Bronchus fibroblast of lung (primary cell): ENCODE measurements at places on chromosomes 1 and 21. TPM values are rescaled to one million over a fixed set of nuclear protein-coding genes. Genes with fewer than 3 reads are reported as not detected.

KIF21B gene
- total RNA-seq: 3.0 and 3.3 TPM in 2 replicates

EDN2 gene
- total RNA-seq: 0.45 TPM in 1 of 2 replicates, not detected in the other

RXFP4 gene
- total RNA-seq: not detected in 2 replicates

NES gene
- 30.5 and 35.0 TPM in 2 replicates for total RNA-seq

SDE2 gene
- 8.3 and 11.6 TPM in 2 replicates for total RNA-seq

CELA3B gene
- total RNA-seq: not detected in 2 replicates

ZNF593OS gene
- not detected in 2 replicates for total RNA-seq

TRNP1 gene
- 215 and 217 TPM in 2 replicates for total RNA-seq

KRTAP11-1 gene
- not detected in 2 replicates for total RNA-seq

PATJ gene
- total RNA-seq: 1.8 and 2.7 TPM in 2 replicates

PAX7 gene
- not detected in 2 replicates for total RNA-seq

FAM72B gene
- total RNA-seq: 5.1 and 12.3 TPM in 2 replicates

LCE3D gene
- not detected in 2 replicates for total RNA-seq

INTS3 gene
- total RNA-seq: 24.9 and 25.0 TPM in 2 replicates
